ENCODE measurements at places on chromosomes 6 and 20. TPM values are rescaled to one million over a fixed set of nuclear protein-coding genes. Genes with fewer than 3 reads are reported as not detected.

LIN28B gene
- total RNA-seq = not detected

DYNLT1 gene
- 79.7 TPM for total RNA-seq

AKAP12 gene
- 15.7 TPM for total RNA-seq

GRCh38 chr6:98828941-98829411, 5.4 kb upstream of the POU3F2 start:
- no peak for DNase-seq
- H3K4me1 ChIP-seq = 0 out of 2 replicates have a peak, but pooled peaks cover 5% of the 10 kb centered on the region
- H3K27me3 ChIP-seq = peaks cover 78% of the 10 kb centered on the region
- H3K4me3 ChIP-seq = no peak overlapping the region
- no peak overlapping the region for H3K27ac ChIP-seq
- no peaks in the 10 kb centered on the region for H3K36me3 ChIP-seq

- H3K4me3 ChIP-seq = 0 out of 2 replicates have a peak overlapping the region, but pooled peaks have one; percentile 9
- peaks cover 58% of the 10 kb centered on the region for H3K4me1 ChIP-seq
- H3K36me3 ChIP-seq = no peaks in the 10 kb centered on the region
- DNase-seq = peak; percentile 90
- peak overlapping the region; percentile 69 for H3K27ac ChIP-seq
These were observed 272.9 kb upstream of the SUPT3H start for GRCh38 chr6:45650524-45651135.

GRCh38 chr6:170030821-170031471, 259.9 kb downstream of the DLL1 start:
- DNase-seq = peak; percentile 36
- no peaks in the 10 kb centered on the region for H3K4me1 ChIP-seq
- H3K4me3 ChIP-seq = no peak overlapping the region

DNA sequence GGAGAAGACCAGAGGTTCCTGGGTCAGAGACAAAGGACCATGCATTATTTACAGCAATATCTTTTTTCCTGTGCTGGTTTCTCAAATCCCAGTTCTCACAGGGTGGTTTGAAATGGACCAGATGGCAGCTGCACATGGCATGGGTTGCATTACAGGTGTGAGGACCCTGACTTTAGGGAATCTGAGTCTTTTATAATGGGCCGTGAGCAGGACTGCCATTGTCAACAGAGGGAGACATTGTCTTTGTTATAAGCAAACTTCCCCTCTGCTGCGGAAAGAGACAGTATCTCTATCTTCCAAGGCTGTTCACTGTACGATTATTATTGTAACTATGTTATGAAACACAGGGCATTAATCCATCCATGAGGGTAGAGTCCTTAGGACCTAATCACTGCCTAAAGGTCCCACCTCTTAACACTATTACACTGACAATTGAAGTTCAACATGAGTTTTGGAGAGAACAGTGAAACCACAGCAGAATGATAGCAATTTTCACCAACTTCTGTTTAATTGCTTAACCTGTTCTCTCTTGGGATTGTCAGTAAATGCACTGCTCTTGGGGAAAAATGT, 156.1 kb upstream of the AGPAT4 start:
- no peaks in the 10 kb centered on the region for H3K36me3 ChIP-seq
- no peaks in the 10 kb centered on the region for H3K27me3 ChIP-seq
- peaks cover 14% of the 10 kb centered on the region for H3K4me1 ChIP-seq

DNA sequence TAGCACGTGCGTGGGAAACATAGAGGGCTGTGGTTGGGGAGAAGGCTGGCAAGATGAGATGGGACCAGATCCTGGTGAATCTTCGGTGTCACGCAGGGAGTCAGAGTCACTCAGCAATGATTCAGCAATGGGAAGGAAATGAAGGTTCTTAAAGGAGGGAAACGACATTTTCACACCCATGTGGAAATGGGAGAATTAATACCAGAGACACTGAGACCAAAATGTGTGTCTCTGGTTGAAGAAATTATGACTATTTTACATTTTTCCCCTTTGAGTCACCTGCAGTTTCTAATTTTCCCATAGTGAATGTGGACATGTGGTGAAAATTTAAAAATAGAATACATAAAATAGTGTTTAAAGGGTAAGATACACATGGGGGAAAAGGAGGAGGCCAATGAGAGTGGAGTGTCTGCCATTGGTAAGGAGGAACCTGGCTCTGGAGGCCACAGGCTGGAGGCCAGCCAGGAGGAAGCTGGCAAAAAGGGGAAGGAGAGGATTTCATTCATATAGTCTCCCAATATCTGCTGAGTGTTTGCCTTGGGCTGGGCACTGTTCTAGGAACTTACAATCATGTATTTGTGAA, 17.5 kb downstream of the NRN1 start:
- H3K27me3 ChIP-seq = no peaks in the 10 kb centered on the region
- no peaks in the 10 kb centered on the region for H3K36me3 ChIP-seq
- H3K27ac ChIP-seq = peak overlapping the region; percentile 89
- H3K4me3 ChIP-seq = no peak overlapping the region

GRCh38 chr6:75842732-75843131, 93.7 kb downstream of the MYO6 start:
- H3K4me3 ChIP-seq = no peak overlapping the region
- H3K27ac ChIP-seq = no peak overlapping the region
- DNase-seq = no peak
- H3K27me3 ChIP-seq = no peaks in the 10 kb centered on the region

GRCh38 chr20:58647796-58648501, 3.1 kb upstream of the STX16 start:
- H3K27me3 ChIP-seq = no peaks in the 10 kb centered on the region
- peak; percentile 85 for DNase-seq
- no peaks in the 10 kb centered on the region for H3K36me3 ChIP-seq
- H3K4me1 ChIP-seq = peaks cover 11% of the 10 kb centered on the region

DNA sequence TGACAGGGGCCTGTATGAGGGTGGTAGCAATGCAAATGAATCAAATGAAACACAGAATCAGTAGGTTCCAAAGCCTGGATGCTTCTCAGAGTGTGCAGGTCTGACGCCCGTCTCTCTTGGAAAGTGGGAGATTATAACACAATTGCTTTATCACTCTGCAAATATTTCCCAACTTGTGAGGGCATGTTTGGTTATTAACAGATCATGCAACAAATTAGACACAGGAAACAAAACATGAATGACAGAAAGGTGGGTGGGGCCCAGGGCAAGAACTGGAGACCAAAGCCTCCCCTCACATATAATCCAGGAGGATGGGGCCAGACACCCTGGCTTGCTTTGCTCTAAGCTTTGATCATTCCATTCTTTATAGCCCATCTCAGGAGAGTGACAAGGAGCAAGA, 108.6 kb upstream of the MRPS10 start:
- H3K36me3 ChIP-seq = no peaks in the 10 kb centered on the region
- no peaks in the 10 kb centered on the region for H3K4me1 ChIP-seq
- no peaks in the 10 kb centered on the region for H3K27me3 ChIP-seq
- DNase-seq = no peak

Data from GM23248 (cell line).